ENCODE measurements at places on chromosomes 11 and 22.

DNA sequence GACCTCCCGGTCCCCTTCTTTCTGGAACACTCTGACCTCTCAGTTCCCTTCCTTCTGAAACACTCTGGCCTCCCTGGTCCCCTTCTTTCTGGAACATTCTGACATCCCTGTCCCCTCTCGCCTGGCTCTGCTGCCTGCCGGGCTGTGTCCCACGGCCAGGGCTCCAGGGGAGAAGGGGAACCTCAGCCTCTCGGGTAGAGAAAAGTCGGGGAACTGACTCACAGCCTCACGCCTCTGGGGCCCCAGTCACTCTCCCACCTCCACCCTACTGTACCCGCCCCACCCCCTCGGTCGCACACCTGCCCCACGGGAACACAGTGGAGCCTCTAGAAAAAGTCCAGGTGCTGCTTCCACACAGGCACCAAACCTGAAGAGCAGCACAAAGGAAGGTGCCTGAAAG is 93.3 kb downstream of the BRD1 start:
- DNase-seq: no peak

GRCh38 chr11:118048472-118049370 is 28.2 kb upstream of the TMPRSS4 start:
- no peak for DNase-seq

DNA sequence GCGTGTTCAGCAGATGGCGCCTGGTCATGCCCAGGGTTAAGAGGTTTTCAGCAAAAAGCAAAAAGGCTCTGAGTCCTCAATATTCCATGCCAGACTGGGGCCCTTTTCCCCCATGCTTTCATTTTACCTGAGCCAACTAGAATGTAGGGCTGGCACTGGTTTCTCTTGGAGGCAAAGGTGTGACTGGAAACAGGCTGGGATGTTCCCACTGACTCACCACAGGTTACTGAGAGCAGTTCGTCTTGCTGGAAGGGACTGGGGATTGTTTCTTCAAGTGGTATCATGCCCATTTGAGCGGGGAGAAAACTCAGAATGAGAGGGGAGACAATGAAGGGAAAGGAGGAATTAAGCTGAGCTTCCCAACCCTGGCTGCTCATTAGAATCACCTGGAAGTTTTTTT is 243.9 kb downstream of the TENM4 start:
- no peak for DNase-seq

DNA sequence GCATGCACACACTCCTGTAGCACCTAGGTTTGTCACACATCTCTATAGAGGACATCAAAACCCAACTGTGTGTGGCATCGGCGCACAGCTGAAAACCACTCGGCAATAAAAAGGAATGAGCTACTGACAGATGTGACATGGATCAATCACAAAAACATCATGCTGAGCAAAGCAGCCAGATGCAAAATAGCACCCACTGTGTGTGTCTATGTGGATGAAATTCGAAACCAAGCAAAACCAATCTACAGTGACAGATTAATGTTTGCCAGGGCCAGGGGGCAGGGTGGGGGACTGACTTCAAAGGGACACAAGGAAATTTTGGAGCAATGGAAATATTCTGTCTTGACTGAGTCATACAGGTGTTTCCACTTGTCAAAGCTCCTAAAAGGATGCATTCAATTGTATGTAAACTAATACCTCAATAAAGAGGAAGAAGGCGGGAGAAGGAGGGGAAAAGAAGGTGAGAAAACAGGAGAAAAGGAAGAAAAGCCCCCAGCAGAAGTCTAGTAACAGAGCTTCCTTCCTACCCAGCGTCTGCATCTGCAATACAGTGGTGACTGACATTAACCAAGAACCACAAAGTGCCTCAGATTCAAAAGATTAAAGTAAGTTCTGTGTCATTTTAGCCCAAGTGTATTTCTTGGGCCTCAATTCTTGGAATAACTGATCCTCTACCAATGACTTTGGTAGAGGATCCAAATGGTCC is 49.8 kb downstream of the PACSIN2 start:
- no peak for DNase-seq

- no peak for DNase-seq
Observed at GRCh38 chr11:111913997-111914396, 1.5 kb downstream of the HSPB2 start.

DNA sequence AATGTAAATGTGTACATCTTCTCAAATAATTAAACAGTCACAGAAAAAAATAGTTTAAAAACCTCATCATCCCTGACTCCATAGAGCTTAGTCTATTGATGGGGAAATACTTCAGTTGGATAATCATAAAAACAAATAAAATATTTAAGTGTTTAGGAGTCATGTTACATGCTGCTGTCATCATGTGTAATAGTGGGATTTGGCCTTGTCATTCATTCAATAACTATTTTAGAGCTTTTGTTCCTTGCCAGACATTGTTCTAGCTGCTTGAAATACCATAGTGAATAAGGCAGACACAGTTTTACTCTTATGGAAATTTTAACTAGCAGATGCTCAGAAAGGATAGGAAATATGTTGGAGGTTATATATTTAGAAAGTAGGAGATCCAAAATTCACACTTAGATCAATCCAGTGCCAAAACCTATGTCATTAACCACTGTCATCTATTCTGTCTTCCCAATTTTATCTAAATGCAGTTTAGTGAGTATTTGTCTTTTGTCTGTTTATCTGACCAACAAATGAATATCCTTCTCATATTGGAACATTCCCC is 324.7 kb downstream of the CASP12 start:
- no peak for DNase-seq

DNA sequence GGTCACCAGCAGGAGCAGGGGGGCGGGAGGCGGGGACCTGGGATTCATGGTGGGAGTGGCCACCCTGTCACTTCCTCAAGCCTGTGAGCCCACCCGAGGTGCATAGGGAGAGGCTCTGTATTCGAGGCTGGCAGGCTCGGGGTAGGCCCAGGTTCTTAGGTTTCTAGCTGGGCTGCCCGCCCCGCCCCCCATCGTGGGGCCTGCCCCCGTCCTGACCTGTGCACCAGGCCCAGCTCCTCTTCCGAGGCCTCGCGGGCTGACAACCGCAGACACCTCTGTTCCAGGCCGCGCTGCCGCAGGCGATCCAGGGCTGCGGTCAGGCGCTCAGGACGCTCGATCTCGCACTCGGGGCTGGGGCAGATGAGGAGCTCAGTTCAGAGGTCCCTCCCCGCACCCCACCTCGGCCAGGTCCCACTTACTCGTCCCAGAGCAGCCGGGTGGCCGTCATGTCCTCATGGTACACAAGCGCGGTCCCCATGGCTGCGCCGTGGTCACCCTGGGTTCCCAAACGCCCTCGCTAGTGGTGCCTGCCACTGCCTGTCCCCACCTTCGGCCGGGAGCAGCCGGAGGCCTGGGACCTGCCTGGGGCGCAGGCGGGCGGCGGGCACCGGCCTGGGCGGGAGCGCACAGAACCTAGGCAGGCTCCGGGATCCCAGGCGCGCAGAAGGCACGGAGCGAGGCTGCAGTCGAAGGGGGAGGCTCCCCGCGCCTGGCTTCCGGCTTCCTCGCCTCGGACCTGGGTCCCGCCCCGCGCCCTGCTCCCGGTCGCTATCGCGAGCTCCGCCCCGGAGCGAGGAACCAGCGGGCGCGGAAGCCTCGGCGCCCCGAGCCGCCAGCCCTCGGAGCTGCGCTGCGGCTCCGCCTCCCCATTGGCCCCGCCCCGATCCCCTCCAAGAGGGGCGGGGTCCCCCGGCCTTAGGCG is at the start of gene HDAC10:
Gene HDAC10 (minus strand): TSS at position 711 of the 922 bp plus-strand sequence. CDS start 233 bp downstream, at position 478.
- no peak for DNase-seq

GRCh38 chr11:29773656-29774264 is 243.1 kb downstream of the KCNA4 start:
- DNase-seq: no peak

DNA sequence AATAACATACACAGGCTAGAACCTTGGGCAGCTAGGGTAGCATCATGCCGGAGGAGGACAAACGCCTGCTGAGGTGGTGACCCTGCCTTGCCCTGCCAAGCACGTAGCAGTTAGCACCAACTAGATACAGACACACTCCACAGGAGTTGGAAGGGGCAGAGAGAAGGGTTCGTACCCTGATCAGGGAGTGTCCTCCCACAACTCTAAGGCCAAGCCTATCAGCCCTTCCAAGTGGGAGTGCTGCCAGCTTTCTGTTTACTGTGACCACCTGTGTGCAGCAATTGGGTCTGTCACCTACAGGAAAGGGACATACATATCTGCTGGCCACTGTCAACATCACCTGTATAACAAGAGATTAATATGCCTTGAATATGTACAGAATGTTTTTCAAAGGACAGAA is 1.9 kb upstream of the THAP7 start:
- DNase-seq: no peak

DNA sequence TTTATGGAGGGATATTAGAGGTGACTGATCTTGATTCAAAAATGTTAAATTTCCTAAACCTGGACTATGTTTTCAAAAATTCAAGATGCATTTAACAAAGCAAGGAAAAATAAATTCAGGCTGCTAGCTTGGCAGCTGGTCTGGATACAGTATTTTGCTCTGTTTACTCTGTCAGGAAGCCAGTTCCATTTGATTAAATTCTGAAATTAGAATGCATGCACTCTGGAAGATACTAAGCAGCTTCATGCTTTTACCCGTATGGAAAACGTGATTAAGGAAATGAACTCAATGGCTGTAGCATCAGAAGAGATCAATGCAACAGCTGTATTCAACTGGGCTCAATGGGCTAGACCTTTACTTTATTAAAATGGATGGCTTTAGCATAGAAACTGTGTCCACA is 14.2 kb downstream of the C11orf71 start:
- no peak for DNase-seq

DNA sequence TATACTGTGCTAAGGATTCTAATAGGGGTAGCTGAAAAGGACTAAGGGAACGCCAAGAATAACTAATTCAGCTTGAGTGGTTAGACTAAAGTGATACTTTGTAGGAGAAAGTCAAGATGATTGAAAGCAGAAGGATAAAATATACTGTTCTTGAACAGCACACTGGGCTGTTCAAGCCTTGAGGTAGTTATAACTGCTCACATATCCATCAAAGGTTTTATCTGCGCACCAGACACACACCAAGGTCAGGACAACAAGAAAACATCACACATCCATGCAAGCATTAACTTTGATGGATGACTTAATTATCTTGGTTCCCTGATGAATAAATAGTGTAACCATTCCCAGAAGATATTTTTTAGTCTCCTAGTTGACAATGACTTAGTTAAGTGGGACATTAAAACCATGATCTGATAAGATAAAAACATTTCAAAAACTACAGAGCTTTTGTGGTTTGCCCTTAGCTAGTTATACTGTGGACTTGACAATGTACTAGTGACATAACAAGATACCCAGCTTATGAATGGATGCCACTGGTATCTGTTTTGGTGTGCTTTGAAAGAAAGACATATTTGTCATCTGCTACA is 728.9 kb downstream of the JRKL start:
- DNase-seq: no peak

DNA sequence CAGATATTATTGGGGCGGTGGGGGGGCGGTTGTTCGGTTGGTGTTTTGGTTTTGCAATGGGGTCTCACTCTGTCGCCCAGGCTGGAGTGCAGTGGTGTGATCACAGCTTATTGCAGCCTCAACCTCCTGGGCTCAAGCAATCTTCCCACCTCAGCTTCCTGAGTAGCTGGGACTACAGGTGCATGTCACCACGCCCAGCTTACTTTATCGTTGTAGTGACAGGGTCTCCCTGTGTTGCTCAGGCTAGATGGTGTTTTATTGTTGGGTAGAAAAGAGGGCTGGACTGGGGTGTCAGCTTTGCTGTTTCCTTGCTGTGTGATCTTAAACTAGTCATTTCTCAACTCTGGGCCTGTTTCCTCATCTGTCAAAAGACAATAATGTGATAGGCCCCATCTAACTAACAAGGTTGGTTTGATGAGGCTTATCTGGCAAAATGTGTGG is 17.5 kb upstream of the MYH9 start:
- DNase-seq: no peak

- DNase-seq: no peak
Observed at GRCh38 chr22:21025763-21026755, 6.3 kb downstream of the SLC7A4 start.

DNA sequence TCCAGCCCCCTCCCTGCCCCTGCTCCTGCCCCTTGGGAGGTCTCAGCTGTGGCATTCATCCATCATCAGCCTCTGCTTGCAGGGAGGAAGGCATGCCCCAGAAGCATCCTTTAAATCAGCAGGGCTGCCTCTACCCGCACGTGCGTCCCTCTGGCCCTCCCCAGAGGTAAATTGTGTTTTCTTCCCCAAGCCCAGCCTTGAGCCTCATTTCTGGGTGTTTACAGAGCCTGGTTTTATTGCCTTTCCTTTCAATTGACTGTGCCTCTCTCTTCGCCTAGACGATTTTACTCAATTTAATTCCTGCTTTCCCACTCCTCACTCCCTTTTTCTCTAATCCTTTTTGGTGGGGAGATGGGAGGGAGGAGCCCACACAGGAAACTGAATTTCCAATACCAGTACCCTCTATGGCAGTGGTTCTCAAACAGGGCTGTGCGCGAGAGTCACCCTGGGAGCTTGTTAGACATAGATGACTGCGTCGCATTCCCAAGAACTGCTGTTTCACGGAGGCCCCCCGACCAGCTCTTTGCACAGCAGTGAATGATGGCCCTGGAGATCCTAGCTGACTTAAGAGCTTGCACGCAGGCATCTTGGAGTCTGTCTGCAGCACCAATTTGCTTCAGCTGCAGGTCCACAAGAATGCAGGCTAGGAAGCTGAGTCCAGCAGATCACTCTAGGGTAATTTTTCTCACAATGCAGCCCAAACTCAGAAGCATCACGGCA is 15.1 kb upstream of the OAF start:
- no peak for DNase-seq

- no peak for DNase-seq
Observed at GRCh38 chr22:22431271-22432220, 77.0 kb downstream of the ZNF280B start.

GRCh38 chr11:68682531-68682961 is 1.8 kb upstream of the GAL start:
- no peak for DNase-seq

DNA sequence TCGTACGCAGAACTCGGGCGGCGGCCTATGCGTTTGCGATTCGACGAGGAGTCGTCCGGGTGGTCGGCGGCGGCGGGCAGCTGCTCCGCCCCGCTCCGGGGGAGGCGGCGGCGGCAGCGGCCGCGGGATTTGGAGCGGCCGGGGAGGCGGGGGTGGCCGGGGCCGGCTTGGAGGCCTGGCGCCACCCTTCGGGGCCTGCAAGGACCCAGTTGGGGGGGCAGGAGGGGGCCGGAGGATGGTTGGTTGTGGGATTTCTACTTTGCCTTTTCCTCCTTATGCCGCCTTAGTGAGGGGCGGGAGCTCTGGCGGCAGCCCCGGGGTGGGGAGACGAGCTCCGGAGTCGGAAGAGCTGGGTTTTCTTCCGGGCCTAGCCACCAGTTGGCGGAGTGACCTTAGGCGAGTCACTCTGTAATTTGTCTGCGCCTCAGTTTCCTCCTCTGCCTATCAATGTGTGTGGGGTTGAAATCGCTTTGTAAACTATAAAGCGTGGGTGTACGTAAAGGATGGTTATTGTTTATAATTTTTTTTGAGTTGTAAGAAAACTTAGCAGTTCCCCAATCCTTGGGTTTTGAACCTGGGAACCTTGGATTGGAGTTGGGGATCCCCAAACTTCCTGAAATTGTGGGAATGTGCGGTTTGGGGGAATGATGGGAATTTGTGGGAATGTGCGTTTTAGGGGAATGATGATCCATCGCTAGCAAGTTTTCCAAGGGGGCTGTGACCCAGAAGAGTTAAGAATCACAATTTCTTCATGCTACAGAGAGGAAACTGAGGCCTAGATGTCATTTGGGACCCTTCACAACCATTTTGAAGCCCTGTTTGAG is 679 bp downstream of the TUG1 start:
- no peak for DNase-seq

- DNase-seq: no peak
Observed at GRCh38 chr11:67442504-67443404, 522 bp downstream of the CORO1B start.

- no peak for DNase-seq
Observed at GRCh38 chr22:19884161-19884953, 29.7 kb upstream of the GNB1L start.
